Cardiac fibroblast (primary cell): ENCODE measurements at places on chromosomes 7 and 10.

DNA sequence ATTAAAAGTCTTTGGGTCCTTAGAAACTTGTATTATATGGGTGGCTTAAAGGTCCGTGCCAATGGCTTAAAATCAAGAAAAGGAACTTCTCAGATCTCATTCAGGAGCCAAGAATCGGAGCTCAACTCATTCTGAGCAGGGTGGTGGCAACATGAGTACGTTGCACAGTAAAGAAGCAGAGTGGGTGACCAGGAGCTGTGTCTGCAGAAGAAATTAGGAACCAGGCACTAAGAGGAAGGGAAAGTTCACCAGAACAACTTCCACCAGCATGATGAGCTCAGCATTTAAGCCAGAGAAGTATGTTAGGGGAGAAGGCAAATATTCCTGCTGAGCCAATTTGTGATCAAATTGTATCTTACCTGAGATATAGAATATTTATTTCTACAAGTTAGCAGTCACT, 236.0 kb upstream of the NRP1 start:
- no peak for DNase-seq

DNA sequence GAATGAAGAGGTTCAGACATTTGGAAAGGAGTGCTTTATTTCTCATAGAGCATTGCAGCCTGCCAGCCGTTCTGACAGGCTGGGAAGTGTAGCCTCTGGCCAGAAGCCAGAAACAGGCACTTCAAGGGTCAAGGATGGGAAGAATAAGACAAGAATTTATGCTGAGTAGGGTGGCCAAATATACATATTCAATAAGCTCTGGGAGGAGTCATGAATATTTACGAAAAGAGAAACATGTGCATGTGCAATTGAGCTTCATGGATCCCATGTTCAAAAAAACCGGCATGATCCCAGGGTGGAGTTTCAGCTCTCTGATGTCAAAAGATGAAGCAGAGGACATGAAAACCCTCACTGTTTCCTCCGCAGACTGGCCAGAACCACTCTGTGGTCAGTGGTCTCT, 32.9 kb downstream of the TLX1 start:
- DNase-seq, result no peak

GRCh38 chr7:135759532-135759931, 10.9 kb upstream of the FAM180A start:
- DNase-seq, result no peak

- DNase-seq, result peak; percentile 79
These were observed 73.1 kb upstream of the SAMD8 start for GRCh38 chr10:75038335-75038734.

DNA sequence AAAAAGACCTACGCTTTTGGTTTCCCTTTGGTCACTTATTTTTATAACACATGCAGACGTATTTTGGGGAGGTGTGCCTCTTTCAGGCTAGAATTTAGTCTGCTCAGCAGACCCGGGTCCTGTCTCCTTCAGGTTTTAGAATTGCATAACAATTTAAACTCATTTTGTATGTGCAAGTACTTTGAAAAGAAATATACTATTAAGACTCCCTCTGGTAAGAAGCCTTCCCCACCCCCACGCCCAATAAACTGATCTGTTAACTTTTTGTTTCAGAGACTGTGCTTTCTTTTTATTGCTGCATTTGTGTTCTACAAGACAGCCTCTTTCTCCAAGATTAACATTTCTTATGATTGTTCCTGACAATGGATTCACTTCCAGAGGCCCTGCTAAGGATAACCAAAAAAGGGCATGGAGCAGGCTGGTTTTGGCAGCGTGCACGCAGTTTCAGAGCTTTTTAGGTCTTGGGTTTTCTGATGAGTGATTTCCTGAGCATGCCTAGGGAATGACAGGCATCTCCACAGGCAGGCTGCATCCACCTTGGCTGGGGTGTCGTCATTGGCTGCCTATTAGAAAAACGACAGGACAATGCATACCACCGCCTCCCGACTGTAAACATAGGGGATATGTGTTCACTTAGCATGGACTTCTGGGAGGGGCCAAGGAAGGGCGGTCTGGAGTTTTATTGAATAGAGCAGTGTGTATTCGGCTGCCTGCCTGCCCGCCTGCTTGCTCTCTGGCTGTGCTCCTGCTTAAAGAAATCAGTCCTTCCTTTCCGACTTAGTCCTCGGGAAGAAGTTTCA, at the start of gene CALD1:
Gene CALD1, plus strand, starts transcription at position 694 of the 800 bp plus-strand sequence. CDS start 88,100 bp downstream, outside the sequence.
- DNase-seq, result peak; percentile 98

DNA sequence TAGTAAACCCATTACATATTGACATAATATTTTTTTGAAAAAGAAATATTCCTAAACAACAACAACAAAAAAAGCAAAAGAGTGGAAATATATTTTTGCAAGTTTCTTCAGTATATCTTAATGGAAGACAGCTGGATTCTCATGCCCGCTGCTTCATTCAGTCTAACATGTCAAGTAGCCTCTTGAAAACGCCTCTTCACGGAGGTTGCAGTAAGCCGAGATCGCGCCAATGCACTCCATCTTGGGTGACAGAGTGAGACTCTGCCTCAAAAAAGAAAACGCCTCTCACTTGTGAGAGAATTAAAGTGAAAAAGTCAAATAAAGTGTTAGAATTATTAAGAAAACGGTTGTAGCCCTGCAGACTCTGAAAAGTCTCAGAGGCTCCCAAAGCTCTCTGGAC, 1.3 kb downstream of the CUTC start:
- no peak for DNase-seq

- peak; percentile 91 for DNase-seq
These were observed 1.5 kb upstream of the NRP1 start for GRCh38 chr10:33335801-33336581.

DNA sequence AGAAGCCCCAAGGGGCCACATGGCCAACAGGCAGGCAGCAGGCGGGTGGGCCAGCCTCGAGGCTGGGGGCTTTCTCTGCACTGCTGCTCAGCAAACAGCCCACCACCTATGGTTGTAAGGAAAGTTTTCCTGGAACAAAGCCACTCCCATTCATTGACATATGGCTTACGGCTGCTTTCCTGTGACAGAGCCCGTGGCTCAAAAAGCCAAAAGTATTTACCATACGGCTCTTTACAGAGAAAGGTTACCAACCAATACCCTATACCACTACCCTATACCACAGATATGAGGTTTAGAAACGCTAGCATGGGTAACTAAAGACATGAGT, 152.7 kb downstream of the MAD1L1 start:
- no peak for DNase-seq

GRCh38 chr7:144459635-144460034, 56.1 kb upstream of the NOBOX start:
- DNase-seq, result no peak

GRCh38 chr7:152341039-152341913, 94.5 kb downstream of the KMT2C start:
- peak; percentile 77 for DNase-seq

DNA sequence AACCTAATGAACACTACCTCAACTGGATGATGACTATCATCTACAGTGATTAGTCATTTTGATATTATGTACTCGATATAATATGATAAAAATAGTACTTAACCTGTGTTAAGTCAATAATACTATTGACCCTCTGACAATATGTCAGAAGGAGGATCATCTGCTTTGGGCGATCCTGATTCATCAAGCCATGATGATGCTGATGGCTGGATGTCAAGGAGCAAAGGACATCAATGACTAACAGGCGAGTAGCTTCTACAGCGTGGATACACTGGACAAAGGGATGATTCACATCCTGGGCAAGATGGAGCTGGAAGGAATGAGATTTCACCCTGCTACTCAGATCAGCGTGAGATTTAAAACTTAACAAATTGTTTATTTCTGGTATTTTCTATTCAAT, 94.4 kb upstream of the SKAP2 start:
- DNase-seq, result peak; percentile 4

- no peak for DNase-seq
These were observed 73.5 kb downstream of the LRRN3 start for GRCh38 chr7:111164442-111164841.

DNA sequence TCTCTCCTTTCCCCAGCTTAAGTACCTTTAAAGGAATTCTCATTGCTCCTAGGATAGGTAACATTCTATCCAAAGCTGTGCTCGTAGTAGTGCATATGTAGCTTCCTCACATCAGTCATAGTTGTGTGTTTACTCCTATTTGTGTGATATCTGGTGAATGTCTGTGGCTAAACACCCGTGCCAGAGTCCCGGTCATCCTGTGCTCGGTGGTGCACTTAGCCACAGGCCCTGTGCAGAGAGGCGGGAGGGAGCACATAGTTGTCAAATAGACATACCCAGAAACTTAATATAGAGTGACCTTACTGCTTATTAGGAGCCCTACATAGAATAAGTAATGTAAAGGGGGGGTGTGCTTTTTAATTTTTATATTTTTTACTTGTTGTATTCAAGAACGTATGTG, 76.6 kb downstream of the RBM33 start:
- DNase-seq, result no peak

GRCh38 chr7:132055336-132056120, 499.1 kb upstream of the PODXL start:
- DNase-seq, result no peak
